Globus pallidus (tissue), 1 donor: ENCODE measurements at places on chromosomes 6 and 20.

GRCh38 chr20:9300534-9300933, 213.9 kb upstream of the LAMP5 start:
- no peak for DNase-seq

DNA sequence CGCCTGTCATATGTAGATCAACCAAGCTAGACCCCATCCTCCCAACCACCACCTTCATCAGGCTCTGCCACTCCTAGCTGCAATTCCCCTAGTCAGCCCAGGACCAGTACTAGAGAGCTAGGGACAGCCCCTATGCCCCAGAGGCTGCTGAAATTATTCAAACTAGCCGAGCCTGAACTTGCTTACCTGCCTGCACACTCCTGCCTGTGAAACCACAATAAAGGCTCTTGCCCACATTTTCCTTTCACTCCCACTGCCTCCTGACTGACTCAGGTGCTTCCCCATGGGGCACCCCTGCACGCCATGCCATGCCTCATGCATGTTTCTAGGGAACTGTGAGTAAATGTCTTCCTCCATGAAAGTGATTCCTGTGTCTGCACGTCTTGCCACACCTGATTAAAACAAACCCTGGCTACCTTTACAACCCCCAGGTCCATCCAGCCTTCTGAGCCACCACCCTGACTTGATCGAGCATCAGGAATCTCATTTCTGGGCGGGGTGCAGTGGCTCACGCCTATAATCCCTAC, 66.5 kb upstream of the IER3 start:
- DNase-seq, result no peak

DNA sequence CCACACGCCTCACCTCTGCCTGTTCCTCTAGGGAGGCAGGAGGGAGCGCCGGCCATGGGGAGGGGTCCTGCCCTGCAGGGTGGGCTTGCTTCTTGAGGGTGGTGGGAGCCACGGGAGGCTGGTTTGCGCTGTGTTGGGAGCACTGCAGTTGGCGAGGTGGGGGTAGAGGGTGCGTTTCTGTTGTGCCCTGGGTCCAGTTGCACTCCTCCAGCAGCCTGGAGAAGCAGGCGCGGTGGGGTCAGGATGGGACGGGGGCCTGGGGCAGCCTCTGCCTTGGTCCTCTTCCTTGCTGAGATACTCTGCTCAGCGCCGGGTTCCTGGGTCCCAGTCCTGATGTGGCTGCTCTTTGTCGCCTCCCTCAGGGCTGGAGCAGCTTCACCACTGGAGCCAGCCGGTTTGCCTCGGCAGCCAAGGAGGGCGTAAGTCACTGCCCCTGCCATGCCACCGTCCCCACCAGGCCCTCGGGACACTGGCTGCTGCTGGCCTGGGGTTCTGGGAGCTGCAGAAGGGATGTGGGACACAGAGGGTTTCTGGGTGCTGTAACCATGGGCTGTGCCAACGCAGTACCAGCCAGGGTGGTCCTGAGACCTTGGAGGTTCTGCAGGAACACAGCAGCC, 8.4 kb downstream of the ARFGAP1 start:
- no peak for DNase-seq

DNA sequence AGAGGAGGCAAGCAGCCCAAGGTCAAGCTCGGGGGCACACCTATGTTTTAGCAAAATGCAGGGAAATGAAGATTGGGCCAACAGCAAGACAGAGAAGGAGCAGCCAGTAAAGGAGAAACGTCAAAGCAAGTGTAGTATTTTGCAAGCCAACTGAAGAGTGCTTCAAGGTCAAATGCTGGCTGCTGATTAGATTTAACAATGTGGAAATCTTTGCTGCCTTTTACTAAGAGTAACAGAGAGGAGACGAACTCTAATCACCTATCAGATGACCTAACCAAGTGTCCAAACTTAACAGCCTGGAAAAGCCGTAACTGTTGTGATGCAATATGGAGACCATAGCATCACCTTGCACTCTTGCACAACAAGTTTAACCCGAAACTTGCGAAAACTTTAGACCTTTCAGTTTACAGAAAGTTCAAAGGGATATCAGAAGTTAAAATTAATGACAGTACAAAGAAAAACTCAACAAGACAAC, 30.4 kb downstream of the AKIRIN2 start:
- DNase-seq, result no peak

GRCh38 chr6:110103260-110103659, 76.2 kb downstream of the WASF1 start:
- DNase-seq, result no peak
